ENCODE measurements at places on chromosomes 1 and 21.

GRCh38 chr1:90963651-90964050 lies 58.2 kb downstream of the ZNF644 start:
- no peak for DNase-seq

GRCh38 chr1:43843684-43844083 lies 89.9 kb upstream of the ARTN start:
- DNase-seq, result no peak

DNA sequence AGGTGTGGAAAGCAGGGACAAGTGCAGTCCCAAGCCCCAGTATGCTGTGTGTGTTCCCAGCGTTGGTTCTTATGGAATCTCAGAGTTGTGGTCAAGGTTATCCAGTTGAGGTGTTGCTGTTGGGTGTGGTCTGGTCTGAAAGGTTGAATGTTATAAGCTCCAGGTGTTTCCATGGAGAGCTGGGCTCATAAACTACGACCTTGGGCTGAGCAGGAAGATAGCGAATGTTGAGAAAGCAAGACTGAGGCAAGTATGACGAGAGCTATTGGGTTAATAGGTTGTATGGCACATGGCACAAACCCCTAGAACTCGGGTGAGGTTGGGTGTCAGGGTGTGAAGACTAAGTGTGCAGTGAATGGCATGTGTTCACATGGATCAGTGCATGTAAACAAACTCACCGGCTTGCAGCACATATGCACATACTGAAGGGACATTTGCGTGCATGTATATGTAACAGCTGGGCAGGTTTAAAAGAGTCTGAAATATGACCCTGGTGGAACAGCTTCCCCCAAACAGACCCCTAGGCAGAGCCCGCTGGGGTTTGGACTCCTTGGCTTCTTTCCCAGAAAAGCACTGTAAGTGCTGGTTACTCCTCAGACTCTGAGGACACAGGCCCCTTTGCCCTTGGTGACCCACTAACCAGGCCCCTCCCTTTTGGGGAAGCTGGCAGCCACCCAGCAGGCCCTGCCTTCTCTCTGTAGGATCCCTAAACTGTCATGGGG lies 117.5 kb downstream of the NAV1 start:
- DNase-seq, result no peak

GRCh38 chr1:216599851-216600250 lies 123.4 kb downstream of the ESRRG start:
- DNase-seq, result no peak
